ENCODE measurements at places on chromosomes 2 and 18.

DNA sequence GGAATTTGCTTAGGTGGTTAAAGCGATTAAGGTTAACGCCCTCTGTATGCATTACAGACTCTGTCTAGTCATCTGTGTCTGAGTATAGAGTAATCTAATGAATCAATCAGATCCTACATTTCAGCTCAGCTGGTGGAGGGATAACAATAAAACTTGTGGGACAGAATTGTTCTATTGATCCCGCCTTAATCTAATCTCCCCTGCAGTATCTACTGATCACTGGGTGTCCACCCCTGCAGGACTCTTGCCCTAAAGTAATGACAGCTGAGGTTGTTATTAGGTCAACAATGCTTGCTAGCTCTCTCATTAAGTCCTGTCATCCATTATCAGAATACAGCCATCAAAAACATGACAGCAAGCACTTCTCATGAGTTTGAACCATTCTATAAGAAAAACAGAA is 462.6 kb upstream of the TMEFF2 start:
- no peak for DNase-seq

DNA sequence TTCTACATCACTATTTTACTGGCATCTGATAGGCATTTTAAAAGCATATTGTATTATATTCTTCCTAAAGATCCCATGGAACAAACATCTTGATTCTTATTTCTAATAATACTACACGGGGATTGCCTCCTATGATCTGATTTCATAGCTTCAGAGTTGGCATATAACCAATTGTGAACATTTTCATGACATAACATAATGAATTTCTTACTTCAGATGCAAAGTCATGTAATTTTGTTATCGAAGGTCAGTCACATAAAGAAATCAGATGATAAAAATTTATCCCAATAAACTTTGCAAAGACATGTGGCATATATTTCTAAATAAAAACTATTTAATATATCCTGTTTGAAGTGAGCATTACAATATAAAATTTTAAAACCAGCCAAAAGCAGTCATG is 93.3 kb downstream of the COL5A2 start:
- DNase-seq, result no peak

DNA sequence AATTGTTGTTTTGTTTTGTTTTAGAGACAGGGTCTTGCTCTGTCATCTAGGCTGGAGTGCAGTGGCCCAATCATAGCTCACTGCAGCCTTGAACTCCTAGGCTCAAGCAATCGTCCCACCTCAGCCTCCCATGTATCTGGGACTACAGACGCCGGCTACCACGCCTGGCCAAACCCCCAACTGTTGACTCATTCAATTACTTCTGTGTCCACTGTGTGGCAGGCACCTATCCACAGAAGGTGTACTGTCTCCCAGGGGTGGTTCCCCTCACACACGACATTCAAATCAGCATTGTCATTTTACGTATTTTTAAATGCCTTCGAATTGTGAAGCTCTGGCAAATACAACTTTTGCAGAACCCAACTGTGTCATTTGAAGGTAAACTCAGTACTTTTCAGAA is 188.0 kb upstream of the REV1 start:
- DNase-seq, result no peak

- no peak for DNase-seq
Observed at GRCh38 chr2:142897807-142898206, 20.3 kb downstream of the KYNU start.

DNA sequence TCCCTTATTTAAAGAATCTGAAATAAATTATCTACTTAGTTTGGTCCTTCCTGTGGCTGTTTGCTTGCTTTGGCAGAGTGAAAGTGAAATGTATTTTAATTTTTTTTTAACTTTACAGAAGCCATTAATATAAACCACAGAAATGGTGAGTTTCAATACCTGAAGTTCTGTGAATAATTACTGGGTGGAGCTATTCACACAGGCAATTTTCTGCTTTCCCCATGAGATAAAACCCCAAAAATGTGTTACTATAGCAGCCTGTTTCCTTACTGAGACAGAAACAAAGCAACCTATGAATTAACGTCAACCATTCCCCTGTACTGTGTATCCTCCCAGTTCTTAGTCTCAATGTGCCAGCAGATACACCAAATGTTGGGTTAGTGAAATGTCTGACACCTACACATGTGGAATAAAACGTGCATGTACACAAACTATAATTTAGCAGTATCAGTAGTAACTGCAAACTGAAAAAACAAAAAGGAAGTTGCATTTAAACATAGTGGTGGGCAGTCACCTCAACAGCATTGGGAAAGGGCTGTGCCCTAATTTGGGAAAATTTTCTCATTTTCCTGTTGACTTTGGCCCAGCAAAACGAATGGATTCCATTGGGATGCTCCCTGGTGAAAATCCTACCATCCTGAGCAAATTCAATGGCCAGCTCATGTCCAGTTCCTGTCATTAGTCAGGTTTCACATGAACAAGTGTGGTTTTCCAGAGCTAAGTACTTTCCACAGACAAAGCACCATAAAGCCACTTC is 73.1 kb upstream of the RMDN2 start:
- DNase-seq, result peak; percentile 27

GRCh38 chr18:13137670-13138419 is 80.7 kb upstream of the LDLRAD4 start:
- peak; percentile 97 for DNase-seq

DNA sequence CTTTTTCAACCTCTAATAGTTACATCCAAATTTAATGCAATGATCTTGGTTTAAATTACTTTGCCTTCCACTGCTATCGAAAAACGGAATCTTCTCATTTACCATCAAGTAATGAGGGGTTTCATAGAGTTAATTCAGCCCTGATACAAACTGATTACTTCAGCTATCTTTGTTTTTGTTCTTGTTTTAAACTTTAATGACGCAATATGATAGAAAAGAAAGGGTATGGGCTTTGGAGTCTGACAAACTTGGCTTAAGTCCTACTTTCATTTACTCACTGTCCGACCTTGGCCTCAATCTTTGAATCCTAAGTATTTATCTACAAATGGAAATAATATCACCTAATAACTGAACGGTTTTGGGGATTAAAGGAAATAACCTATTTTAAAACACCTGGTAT is 16.1 kb downstream of the ADAM17 start:
- no peak for DNase-seq

- DNase-seq, result no peak
Observed at GRCh38 chr2:101150306-101151145, 656 bp downstream of the TBC1D8 start.

DNA sequence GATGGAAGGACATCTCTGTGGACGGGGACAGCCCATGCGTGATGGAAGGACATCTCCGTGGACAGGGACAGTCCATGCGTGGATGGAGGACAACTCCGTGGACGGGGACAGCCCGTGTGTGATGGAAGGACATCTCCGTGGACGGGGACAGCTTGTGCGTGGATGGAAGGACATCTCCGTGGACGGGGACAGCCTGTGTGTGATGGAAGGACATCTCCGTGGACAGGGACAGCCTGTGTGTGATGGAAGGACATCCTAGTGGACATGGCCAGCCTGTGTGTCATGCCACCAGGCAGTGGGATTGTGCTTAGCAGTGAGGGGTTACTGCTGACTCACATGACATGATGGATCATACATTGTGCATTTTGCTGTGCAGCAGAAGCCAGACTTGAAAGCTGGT is 30.0 kb upstream of the NFATC1 start:
- DNase-seq, result no peak

- DNase-seq, result peak; percentile 65
Observed at GRCh38 chr2:149040451-149040850, 2.0 kb downstream of the LYPD6B start.

DNA sequence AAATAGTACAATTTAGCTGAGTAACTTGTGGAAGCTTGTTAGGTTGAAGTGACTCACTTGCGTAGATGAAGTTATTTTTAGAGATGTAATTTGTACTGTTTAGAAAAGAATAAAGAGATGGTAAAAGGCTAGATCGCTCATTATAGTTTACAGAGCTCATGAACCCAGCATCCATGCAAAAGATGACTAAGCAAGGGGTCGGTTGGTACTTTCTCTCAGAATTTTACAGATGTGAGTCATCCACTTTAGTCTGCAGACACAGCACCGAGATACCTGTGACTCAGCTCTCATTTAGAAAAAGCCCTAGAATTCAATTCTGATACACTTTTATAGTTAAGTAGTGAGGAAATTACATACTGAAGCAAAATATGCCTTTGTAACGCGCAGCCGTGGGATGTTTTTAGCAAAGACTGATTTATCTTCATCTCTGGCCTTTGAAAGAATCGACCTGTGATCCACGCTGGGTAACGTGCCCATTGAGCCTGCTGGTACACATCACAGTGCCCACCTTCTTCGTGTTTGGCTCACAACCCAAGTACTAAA is 116.5 kb upstream of the FOSL2 start:
- DNase-seq, result no peak

GRCh38 chr18:32596501-32596900 is 125.8 kb upstream of the GAREM1 start:
- DNase-seq, result no peak

DNA sequence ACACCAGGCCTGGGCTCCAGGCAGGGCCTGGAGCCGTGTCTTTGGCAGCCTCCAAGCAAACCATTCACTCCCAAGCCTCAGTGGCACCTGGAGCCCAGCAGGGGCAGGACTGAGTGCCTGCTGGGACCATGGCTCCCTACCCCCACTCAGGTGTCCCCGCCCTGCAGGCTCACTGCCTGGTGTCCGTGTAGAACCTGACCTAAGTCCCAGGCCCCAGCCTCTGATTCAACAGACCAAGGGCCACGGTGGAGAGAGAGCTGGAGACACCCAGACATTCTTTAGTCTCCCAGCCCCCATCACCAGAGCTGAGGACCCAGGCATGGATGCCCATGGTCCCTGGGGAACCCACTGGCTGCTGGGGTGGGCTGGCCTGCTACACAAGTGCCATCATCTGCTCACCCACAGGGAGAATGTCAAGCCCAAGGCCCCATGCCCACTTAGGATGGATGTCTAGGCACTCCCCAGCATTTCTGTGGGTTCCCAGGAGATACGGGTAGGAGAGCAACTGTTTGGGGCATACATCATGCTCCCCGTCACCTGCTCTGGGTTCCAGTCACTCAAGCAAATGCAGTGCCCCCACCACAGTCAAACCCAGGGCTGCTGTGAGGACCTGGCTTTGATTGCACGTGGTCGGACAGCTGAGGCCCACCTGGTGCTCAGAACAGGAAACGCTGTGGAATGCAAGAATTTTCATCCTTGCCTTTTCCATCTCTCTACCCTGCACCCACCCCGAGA is 42.9 kb upstream of the ATG16L1 start:
- no peak for DNase-seq

DNA sequence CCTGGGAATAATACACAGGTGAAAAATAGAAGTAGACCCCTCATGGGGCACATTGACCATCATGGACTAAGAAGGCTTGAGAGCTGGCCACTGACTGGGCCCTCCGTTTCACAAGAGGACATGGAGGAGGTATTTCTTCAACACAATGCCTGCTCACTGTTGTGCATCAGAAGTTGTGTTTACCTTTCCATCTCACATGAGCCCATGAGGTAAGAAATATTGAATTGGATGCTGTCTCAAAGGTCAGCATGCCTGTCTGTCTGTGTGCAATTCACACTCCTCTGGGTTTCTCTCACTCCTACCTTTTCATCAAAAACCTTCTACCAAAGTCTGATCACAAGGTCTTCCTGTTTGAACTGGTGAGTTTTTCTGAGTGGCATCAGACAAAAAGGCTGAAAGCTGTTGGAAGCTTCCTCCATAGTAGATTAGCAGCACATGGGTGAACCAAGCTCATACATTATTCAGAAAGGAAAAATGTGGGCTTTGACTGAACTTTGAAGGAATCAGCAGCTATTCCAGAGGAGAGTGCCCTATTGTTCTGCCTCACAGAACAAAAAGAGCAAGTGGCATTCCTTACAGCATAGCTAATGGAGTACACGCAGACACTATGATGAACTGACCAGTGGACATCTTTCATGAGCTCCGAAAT is 143.2 kb upstream of the RND3 start:
- no peak for DNase-seq

DNA sequence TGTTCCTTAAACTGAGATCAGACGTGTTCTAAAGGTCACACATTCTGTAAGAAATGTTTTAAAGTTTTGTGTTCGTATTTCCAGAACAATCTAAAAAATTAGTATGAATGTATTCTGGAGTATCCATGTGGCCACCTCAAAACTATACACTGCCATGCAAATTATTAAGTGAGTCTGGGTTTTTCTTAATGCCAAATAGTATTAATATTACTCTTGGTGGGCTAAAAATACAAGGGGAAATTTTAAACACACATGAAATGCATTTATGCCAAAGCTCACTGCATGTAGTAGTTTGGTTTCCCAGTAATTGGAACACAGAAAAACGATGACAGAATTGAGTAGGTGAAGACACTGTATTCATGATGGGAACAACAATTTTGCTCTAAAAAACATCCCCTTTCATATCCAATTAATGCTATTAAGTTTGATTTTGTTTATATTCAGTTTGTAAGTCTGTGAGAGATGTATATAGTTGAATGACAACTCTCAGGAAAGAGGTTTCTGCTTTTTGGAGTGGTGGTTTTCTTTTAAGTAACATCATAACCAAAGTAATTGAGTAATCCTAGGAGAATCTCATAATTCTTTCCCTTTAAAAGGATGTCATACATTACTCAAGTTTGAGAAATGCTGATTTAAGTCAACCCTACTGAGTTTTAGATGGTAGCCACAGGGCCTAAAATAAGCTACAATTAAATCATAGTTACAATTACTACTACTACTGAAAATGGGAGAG is 75.7 kb upstream of the CDCA7 start:
- DNase-seq, result no peak

GRCh38 chr2:54330926-54331835 is 75.2 kb upstream of the TSPYL6 start:
- DNase-seq, result no peak

DNA sequence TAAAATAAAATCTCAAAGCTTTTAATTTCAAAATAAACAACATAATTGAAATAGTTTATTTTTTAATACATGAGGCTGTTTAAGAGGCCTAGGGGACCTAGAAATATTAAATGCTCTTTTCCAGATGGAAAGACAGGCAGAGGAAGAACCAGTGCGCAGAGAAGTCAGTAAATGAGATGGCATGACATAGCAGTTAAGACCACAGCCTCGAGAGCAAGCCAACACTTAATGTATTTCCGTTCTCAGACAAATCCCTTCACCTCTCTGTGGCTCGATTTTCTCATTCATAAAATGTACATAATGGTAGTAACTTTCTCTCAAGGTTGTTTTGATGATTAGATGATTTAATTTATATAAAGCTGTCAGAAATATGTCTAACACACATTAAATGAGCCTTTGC is 405.1 kb upstream of the CWC22 start:
- DNase-seq, result no peak

All from hematopoietic multipotent progenitor cell treated with erythropoietin and hydrocortisone succinate and interleukin-3 and kit ligand, for 6 days (in vitro differentiated cells).